H7 (cell line): ENCODE measurements at places on chromosomes 4 and X. TPM values are rescaled to one million over a fixed set of nuclear protein-coding genes. Genes with fewer than 3 reads are reported as not detected.

GRCh38 chrX:45232139-45232538 lies 31.5 kb upstream of the DIPK2B start:
- no peak for DNase-seq

GRCh38 chr4:52919461-52919860 lies 57.3 kb downstream of the RASL11B start:
- DNase-seq = no peak

DNA sequence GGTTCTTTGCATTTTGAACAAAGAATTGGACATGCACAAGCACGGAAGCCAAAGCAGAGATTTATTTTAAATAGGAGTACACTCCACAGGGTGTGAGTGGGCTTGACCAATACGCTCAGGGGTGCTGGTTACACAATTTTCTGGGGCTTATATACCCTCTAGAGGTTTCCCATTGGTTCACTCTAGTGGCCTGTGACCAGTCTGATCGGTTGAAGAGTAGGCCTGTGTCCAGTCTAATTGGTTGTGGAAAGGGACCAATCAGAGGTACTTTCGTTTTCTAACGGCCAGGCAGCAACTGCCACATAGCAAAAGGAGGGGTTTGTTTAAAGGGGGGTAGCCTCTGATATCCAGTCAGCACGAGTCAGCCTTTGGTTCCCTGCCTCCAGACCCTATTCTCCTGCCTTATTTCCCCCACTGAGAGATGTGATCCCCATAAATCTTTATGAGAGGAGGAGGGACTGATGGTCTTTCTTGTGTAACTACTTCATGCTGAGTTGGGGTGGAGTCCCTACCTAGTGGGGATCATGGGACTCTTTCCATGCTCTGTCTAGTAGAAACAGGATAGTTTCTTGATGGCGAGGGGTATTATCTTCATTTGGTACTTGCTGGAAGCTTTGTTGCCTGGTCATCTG lies 11.3 kb upstream of the AREG start:
- DNase-seq = no peak

- DNase-seq = no peak
Observed at GRCh38 chr4:151610229-151610628, 150.6 kb downstream of the GATB start.

DNA sequence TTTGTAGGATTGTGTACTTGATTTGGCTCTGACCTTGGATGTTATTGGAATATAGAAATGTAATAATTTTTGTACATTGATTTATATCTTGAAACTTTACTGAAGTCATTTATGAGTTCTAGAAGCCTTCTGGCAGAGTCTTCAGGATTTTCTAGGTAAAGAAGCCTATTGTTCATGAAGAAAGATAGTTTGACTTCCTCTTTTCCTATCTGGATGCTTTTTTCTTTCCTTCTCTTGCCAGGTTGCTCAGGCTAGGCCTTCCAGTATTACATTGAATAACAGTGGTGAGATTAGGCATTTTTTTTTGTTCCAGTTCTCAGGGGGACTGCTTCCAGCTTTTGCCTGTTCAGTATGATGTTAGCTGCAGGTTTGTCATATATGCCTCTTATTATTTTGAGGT lies 191.1 kb downstream of the NAA11 start:
- DNase-seq = no peak

The MAPK10 gene
- 11.6 and 13.7 TPM in 2 replicates for total RNA-seq

The SASH3 gene
- not detected in 2 replicates for total RNA-seq

DNA sequence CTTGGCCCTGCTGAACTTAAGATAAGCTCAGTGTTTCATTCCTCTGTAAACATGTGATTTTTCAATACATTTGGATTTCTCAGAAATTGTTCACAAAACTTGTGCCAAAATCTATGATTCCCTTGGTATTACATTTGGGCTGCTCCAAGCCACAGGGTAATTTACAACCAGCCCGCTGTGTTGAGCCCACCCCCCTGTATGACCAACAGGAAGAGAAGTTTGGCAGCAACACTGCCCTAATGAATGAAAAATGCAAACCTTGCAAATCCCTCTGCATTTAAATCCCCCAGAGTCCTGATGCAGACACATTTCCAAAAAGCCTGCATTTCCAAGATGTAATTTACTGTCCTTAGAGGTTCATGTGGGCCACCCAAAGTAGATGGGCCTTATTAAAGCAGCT lies 34.1 kb upstream of the GAB1 start:
- peak; percentile 14 for DNase-seq

The HTN3 gene
- not detected in 2 replicates for total RNA-seq

The RPS6KA3 gene
- 8.3 and 12.7 TPM in 2 replicates for total RNA-seq

The NEUROG2 gene
- total RNA-seq = not detected in 2 replicates

The CNGA1 gene
- total RNA-seq = 0.10 and 0.18 TPM in 2 replicates
